ENCODE measurements at places on chromosomes 5 and 9. TPM values are rescaled to one million over a fixed set of nuclear protein-coding genes. Genes with fewer than 3 reads are reported as not detected.

DNA sequence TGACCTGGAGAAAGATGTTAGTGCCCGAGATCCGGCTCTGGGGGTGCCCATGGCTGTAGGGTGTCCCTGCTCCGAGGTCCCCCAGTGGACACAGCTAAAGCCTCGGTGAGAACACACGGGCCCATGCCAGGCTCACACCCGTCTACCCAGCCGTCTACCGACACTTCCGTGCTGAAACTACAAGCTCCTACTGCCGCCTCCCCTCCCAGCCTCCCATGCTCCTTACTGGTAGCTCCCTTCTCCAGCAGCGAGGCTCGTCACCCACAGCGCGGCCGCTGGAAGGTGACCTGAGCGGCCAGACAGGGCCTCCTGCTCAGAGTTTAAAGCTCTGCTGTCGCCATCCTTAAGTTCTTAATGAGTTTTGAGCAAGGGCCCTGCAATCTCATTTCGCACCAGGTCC lies 33.2 kb upstream of the CLPTM1L start:
- H3K4me3 ChIP-seq = no peak overlapping the region
- no peak overlapping the region for H3K27ac ChIP-seq
- no peaks in the 10 kb centered on the region for H3K36me3 ChIP-seq
- no peak for DNase-seq
- H3K4me1 ChIP-seq = peaks cover 7% of the 10 kb centered on the region

DNA sequence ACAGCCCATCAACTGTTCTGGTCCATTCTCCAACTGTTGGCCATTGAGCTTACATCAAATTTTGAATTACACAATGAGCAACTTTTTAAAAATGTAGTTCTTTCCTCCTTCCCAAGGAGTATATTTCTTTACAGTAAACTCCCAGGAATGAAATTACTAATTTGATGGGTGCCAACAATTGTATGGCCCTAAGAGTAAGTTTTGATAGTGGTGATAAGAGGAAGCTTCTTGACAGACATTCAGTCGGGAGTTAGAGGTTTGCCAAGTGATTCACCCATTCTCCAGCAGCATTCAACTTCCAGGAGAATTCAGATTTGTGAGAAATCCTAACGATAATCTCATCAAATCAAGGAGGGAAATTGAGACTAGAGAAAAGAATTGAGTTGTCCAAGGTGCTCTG lies 579.9 kb downstream of the ACTL7B start:
- H3K27me3 ChIP-seq = no peaks in the 10 kb centered on the region

DNA sequence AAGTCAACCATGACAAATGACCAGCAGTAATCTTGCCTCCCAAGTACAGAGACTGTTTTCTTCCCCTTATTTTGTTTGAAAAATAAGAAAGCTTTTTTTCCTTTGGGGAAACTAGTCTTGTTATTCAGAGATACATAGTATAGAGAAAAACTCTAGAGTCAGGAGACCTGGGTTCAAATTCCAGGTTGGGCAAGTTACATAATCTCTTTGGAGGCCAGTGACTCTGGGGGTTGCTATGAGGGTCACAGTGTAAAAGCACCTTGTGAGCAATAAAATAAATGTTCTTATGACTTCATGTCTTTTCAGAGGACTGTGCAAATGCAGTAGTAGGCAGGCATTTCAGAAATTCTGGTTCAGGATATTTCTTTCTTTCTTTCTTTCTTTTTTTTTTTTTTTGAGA lies 71.5 kb downstream of the GDNF start:
- no peak overlapping the region for H3K4me3 ChIP-seq
- no peak overlapping the region for H3K27ac ChIP-seq
- no peaks in the 10 kb centered on the region for H3K27me3 ChIP-seq
- DNase-seq = no peak

GRCh38 chr5:94021246-94021645 lies 279.8 kb upstream of the POU5F2 start:
- H3K4me3 ChIP-seq = no peak overlapping the region
- DNase-seq = no peak
- no peak overlapping the region for H3K27ac ChIP-seq
- no peaks in the 10 kb centered on the region for H3K36me3 ChIP-seq
- H3K4me1 ChIP-seq = no peaks in the 10 kb centered on the region

GRCh38 chr5:68339921-68340321 lies 124.4 kb downstream of the PIK3R1 start:
- H3K27me3 ChIP-seq = no peaks in the 10 kb centered on the region
- no peaks in the 10 kb centered on the region for H3K4me1 ChIP-seq
- no peak for DNase-seq
- no peak overlapping the region for H3K27ac ChIP-seq

SH3GL2 gene
- 5.0 TPM for total RNA-seq

ELOVL7 gene
- 1.1 TPM for total RNA-seq

DNA sequence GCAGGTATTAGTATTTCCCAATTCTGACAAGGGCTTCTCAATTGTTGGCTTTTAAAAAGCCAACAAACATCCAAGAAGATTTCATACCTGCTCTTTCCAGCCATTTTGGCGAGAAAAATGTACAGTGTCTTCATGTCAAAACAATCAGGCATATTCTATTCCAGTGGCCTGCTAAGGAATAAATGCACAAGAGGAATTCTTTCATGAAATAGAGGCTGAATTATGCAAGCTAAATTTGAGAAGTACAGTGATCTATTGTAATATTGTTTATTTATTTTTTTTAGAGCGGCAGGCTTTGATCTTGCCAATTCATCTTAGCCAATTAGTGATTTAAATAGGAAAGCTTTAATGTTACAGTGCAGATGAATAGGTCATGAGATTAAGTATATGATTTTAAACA lies 49.3 kb downstream of the NLN start:
- H3K27me3 ChIP-seq = no peaks in the 10 kb centered on the region
- H3K4me1 ChIP-seq = no peaks in the 10 kb centered on the region
- H3K27ac ChIP-seq = no peak overlapping the region
- no peak overlapping the region for H3K4me3 ChIP-seq
- no peak for DNase-seq
- no peaks in the 10 kb centered on the region for H3K36me3 ChIP-seq

NMUR2 gene
- total RNA-seq = not detected

GRCh38 chr5:146291421-146292074 lies 47.1 kb upstream of the POU4F3 start:
- no peak overlapping the region for H3K27ac ChIP-seq
- H3K27me3 ChIP-seq = no peaks in the 10 kb centered on the region
- no peak overlapping the region for H3K4me3 ChIP-seq
- peaks cover 3% of the 10 kb centered on the region for H3K36me3 ChIP-seq
- peaks cover 6% of the 10 kb centered on the region for H3K4me1 ChIP-seq

DNA sequence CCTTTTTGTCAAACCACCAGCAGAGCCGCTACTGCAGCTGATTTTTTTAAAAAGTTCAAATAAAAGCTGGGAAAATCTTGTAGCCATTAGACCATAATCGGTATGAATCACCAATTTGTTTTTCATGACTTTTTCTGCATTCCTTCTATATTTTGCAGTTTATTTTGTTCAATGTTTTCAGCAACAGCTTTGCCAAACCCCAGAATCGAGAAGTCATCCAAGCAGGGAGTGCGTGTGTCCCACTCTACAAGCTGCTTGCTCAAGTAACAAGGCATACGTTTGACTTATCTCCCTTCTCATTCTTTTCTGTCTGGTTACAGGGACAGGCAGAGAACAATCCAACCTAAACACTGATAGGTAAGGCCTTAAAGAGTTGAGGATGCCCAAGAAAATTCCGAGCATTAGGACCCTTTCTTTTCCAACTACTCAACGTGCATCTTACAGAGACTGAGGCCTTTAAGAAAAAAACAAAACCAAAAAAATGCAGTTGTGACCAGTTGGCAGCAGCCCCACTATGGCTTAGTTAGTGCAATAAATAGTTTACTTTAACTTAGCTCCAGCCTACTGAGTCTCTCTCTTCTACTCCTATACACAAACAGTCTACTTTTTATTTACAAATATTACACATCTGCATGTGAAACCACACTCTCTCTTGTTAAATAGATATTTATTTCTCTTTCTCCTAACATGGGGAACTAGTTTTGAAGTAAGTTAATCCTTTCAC lies 134.7 kb upstream of the SLIT3 start:
- H3K27me3 ChIP-seq = no peaks in the 10 kb centered on the region
- no peak overlapping the region for H3K4me3 ChIP-seq
- DNase-seq = no peak
- H3K36me3 ChIP-seq = no peaks in the 10 kb centered on the region

SLC46A2 gene
- total RNA-seq = not detected

- no peaks in the 10 kb centered on the region for H3K36me3 ChIP-seq
- H3K27me3 ChIP-seq = no peaks in the 10 kb centered on the region
- no peak overlapping the region for H3K27ac ChIP-seq
- DNase-seq = peak; percentile 89
- H3K4me1 ChIP-seq = peaks cover 6% of the 10 kb centered on the region
Measured at GRCh38 chr9:131762356-131762932, 22.6 kb upstream of the RAPGEF1 start.

GRCh38 chr9:113266174-113266573 lies 9.2 kb downstream of the CDC26 start:
- H3K27ac ChIP-seq = no peak overlapping the region
- DNase-seq = no peak
- no peaks in the 10 kb centered on the region for H3K4me1 ChIP-seq
- H3K27me3 ChIP-seq = no peaks in the 10 kb centered on the region

DNA sequence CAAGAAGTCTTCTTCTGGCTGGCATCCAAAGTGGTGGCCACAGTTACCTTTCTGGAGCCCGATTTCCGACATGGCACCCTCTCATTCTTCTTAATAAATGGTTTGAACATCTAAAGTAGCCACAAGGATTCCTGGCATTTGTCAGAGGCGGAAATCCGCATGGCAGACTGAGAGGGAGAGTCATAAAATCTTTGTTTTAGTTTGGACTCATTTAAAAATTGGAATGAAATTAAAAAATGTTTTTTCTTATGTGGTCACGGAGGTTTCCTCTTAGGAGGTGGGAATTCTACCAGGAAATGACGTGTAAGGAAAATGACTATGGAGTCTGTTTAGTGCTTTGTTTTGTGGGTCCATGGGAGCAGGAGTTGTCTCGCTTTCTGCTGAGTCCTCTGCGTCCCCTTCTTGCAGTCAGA lies 133.0 kb upstream of the PTCH1 start:
- no peak overlapping the region for H3K27ac ChIP-seq
- H3K27me3 ChIP-seq = no peaks in the 10 kb centered on the region
- H3K36me3 ChIP-seq = no peaks in the 10 kb centered on the region
- no peak overlapping the region for H3K4me3 ChIP-seq
- no peaks in the 10 kb centered on the region for H3K4me1 ChIP-seq

- peak overlapping the region; percentile 57 for H3K27ac ChIP-seq
- no peak for DNase-seq
- no peak overlapping the region for H3K4me3 ChIP-seq
- H3K4me1 ChIP-seq = peaks cover 34% of the 10 kb centered on the region
- H3K36me3 ChIP-seq = peaks cover 21% of the 10 kb centered on the region
- H3K27me3 ChIP-seq = no peaks in the 10 kb centered on the region
Measured at GRCh38 chr5:172117977-172118701, 69.9 kb downstream of the STK10 start.

DNA sequence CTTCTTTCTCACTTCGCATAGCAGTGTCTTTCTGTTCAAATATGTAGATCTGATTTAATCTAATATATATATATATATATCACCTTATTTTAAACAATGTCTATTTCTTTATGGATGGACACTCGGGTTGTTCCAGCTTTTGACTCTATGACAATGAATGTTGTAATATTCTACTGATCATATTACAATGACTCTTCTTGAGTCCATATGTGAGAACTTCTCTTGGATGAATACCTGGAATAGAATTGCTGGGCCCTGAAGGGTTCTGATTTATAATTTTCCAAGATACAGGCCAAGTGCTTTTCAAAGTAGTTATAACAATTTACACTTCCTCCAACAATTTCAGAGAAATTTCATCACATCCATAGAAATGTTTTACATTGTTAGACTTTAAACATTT lies 28.8 kb downstream of the NTRK2 start:
- H3K27ac ChIP-seq = no peak overlapping the region
- H3K27me3 ChIP-seq = no peaks in the 10 kb centered on the region
- H3K4me3 ChIP-seq = no peak overlapping the region
- no peak for DNase-seq

DNA sequence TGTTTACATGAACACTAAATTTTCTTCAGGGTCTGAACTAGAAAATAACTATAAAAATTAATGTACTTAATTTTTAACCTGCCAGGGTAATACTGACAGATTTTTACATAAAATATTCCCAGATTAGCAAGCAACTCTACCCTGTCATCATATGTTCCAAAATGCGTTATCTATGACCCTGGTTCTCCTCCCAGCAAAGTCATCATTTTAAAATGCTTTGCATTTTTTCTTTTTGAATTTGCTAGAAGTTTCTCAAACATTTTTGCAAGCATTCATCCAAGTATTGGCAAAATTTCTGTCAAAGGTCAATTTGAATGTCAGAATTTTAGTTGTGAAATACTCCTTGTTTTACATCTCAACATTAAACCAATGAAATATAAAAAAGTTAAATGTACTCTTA lies 144.5 kb upstream of the FTMT start:
- no peak for DNase-seq
- H3K27ac ChIP-seq = no peak overlapping the region
- H3K36me3 ChIP-seq = no peaks in the 10 kb centered on the region
- no peaks in the 10 kb centered on the region for H3K27me3 ChIP-seq
- no peaks in the 10 kb centered on the region for H3K4me1 ChIP-seq
- H3K4me3 ChIP-seq = no peak overlapping the region

- no peaks in the 10 kb centered on the region for H3K4me1 ChIP-seq
- H3K27ac ChIP-seq = no peak overlapping the region
- H3K36me3 ChIP-seq = no peaks in the 10 kb centered on the region
- no peak overlapping the region for H3K4me3 ChIP-seq
Measured at GRCh38 chr5:130206686-130207085, 302.4 kb downstream of the CHSY3 start.

GRCh38 chr9:5040730-5041389 lies 55.8 kb downstream of the JAK2 start:
- no peaks in the 10 kb centered on the region for H3K27me3 ChIP-seq
- H3K4me1 ChIP-seq = peaks cover 3% of the 10 kb centered on the region
- no peak overlapping the region for H3K4me3 ChIP-seq
- DNase-seq = no peak
